ENCODE measurements at places on chromosomes 12 and 14. TPM values are rescaled to one million over a fixed set of nuclear protein-coding genes. Genes with fewer than 3 reads are reported as not detected.

- no peaks in the 10 kb centered on the region for H3K36me3 ChIP-seq
- H3K27ac ChIP-seq, result no peak overlapping the region
- no peaks in the 10 kb centered on the region for H3K27me3 ChIP-seq
- H3K4me1 ChIP-seq, result peaks cover 23% of the 10 kb centered on the region
Observed at GRCh38 chr12:89672589-89672979, 36.1 kb downstream of the ATP2B1 start.

DNA sequence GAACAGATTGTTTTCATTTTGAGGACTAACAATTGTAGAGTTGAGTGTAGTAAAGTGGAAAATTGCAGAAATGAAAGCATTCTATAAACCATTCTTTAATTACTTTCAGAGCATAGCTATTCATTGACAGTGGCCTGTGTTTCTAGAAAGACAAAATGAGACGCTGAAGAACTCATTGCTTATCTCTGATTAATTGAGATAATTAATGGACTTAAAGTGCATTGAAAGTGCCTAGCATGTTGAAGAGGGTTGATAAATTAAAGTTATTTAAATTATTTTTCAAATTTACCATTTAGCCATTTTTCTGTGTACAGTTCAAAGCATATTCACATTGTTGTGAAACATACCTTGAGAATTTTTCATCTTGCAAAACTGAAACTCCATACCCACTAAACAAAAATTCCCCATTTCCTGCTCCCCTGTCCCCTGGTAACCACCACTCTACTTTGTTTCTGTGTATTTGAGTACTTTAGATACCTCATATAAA, 57.4 kb downstream of the DAAM1 start:
- no peak for DNase-seq
- peak overlapping the region; percentile 19 for H3K27ac ChIP-seq
- peaks cover 1% of the 10 kb centered on the region for H3K36me3 ChIP-seq
- peaks cover 2% of the 10 kb centered on the region for H3K27me3 ChIP-seq

- peaks cover 32% of the 10 kb centered on the region for H3K36me3 ChIP-seq
- peaks cover 15% of the 10 kb centered on the region for H3K4me1 ChIP-seq
- H3K4me3 ChIP-seq, result no peak overlapping the region
- no peak overlapping the region for H3K27ac ChIP-seq
- no peaks in the 10 kb centered on the region for H3K27me3 ChIP-seq
- no peak for DNase-seq
Observed at GRCh38 chr14:101977311-101978071, 13.1 kb downstream of the DYNC1H1 start.

- H3K27me3 ChIP-seq, result peaks cover 48% of the 10 kb centered on the region
- no peak for DNase-seq
- no peaks in the 10 kb centered on the region for H3K4me1 ChIP-seq
- H3K4me3 ChIP-seq, result no peak overlapping the region
Observed at GRCh38 chr14:93785423-93785822, 2.9 kb downstream of the PRIMA1 start.

DNA sequence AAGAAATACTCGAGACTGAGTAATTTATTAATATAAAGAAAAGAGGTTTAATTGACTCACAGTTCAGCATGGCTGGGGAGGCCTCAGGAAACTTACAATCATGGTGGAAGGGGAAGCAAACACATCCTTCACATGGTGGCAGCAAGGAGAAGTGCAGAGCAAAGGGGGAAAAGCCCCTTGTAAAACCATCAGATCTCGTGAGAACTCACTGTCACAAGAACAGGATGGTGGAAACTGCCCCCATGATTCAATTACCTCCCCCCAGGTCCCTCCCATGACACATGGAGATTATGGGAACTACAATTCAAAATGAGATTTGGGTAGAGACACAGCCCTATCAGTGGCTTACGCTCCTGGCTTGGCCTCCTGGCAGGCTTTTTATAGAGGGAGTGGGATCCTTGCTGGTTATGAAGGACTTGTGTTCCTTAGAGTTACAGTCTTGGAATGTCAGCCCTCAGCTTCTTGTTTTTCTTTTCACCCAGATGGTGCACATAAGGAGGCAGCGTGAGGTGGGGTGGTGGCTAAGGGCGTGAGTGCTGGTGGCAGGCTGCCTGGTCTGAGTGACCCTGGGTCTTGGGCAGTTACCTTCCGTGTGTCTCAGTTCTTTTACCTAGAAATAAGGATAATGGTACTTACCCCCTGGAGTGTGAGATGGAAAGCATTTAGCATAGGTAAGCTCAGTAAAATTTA, 25.7 kb downstream of the TRAF3 start:
- H3K27me3 ChIP-seq, result no peaks in the 10 kb centered on the region
- H3K36me3 ChIP-seq, result peaks cover 17% of the 10 kb centered on the region

GRCh38 chr12:96069511-96070231, 34.3 kb upstream of the LTA4H start:
- H3K36me3 ChIP-seq, result no peaks in the 10 kb centered on the region
- H3K27ac ChIP-seq, result no peak overlapping the region
- peaks cover 27% of the 10 kb centered on the region for H3K4me1 ChIP-seq
- no peak for DNase-seq
- peaks cover 3% of the 10 kb centered on the region for H3K27me3 ChIP-seq
- no peak overlapping the region for H3K4me3 ChIP-seq

DNA sequence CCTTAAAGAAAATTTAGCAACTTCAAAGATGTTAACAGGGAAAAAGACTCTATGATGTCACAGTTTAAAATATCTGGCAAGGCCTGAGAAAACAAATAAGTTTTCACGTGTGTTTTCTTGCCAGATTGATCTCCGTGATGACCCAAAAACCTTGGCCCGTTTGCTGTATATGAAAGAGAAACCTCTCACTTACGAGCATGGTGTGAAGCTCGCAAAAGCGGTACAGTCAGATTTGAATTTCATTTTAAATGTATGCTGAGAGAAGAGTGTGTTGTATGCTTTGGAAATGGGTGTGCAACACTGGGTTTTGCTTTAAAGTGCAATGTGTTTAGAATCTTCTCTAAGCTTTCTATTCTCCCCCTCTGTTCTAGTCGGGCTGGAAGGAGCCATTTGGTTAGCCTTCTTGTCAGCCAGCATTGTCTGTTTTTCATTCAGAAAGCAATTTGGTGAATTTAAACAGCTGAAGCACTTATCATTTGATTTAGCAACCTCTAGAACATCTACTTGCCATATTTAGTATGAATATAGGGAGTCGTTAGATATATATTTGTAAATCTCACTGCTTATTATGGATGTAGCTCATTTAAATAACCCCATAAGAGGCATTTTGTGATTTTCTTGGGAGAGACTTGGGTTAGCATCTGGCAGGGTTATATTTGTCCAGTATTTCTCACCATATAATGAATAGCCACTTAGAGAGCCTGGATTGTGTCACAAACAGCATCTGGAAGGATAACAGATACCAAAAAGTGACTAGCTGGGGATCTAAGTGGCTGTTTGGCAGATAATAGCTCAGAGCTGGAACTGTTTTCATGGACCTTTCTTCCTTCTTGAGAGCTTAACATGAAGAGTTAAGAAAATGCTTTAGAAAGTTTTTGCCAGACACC, 35.5 kb downstream of the GPHB5 start:
- peaks cover 4% of the 10 kb centered on the region for H3K27me3 ChIP-seq
- H3K4me3 ChIP-seq, result no peak overlapping the region
- no peak for DNase-seq

- no peak for DNase-seq
- H3K4me1 ChIP-seq, result no peaks in the 10 kb centered on the region
- H3K27ac ChIP-seq, result no peak overlapping the region
- H3K36me3 ChIP-seq, result no peaks in the 10 kb centered on the region
Observed at GRCh38 chr12:80504389-80505163, 60.5 kb downstream of the PTPRQ start.

DNA sequence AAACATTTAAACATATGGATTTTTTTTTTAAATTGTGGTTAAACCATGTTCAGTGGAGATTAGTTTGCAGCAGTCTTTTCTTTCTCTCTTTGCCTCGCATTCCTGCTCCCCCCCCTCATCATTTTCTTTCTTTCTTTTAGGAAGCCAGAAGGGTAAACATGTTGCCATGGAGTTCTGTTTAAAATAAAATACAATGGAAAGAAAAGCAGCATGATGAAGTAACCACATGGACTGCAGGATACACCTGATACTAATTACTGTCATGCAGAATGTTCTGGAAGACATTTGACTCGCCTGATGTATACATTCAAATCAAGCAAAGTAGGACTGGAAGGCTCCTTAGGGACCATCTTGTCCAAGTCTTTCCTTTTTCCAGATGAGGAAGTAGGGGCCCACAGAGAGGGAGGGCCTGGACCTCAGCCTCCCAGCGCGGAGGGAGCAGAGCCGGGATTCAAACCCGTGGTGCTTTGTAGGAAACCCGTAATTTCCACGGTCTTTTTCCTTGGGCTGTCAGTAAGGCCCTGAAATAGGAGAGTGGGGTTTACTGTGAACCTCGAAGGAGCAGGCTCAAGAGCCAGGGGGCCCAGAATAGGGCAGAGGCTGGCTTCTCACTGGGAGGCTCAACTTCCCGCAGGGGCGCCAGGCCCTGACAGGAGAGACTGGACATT, 2.4 kb upstream of the MEG3 start:
- H3K27me3 ChIP-seq, result peaks cover 22% of the 10 kb centered on the region
- no peak overlapping the region for H3K4me3 ChIP-seq
- peaks cover 2% of the 10 kb centered on the region for H3K36me3 ChIP-seq
- H3K27ac ChIP-seq, result no peak overlapping the region

DNA sequence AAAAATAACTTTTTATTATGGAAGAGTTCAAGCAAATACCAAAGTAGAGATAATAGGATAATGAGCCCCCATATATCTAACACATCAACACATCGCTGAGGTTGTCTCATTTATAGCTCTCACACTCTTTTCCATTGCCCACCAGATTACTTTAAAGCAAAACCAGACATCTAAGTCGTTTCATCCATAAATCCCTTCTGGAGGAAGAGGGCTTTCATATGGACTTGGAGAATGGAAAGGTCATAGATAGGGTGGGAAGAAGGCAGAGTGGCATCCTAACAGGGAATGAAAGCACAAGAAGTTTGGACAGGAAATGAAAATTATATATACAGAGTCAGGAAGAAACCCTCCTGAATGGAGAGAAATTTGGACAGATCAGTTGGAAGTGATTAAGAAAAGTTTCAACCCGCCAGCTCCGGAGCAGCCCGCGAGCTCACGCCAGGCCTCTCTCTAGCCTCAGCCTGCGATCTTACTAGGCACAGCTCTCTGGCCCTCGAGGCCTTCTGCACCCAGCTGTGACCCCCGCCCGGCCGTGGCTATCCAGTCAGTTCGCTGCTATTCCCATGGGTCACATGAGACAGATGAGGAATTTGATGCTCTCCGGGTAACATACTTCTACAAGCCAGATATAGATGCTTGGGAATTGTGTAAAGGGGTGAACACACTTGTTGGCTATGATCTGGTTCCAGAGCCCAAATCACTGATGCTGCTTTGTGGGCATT, 48.4 kb upstream of the NID2 start:
- DNase-seq, result no peak
- H3K4me1 ChIP-seq, result no peaks in the 10 kb centered on the region
- no peak overlapping the region for H3K27ac ChIP-seq
- H3K36me3 ChIP-seq, result no peaks in the 10 kb centered on the region
- H3K27me3 ChIP-seq, result peaks cover 11% of the 10 kb centered on the region

- DNase-seq, result no peak
- peaks cover 21% of the 10 kb centered on the region for H3K27me3 ChIP-seq
- H3K4me3 ChIP-seq, result no peak overlapping the region
Observed at GRCh38 chr14:64855721-64856528, 23.8 kb downstream of the SPTB start.

DNA sequence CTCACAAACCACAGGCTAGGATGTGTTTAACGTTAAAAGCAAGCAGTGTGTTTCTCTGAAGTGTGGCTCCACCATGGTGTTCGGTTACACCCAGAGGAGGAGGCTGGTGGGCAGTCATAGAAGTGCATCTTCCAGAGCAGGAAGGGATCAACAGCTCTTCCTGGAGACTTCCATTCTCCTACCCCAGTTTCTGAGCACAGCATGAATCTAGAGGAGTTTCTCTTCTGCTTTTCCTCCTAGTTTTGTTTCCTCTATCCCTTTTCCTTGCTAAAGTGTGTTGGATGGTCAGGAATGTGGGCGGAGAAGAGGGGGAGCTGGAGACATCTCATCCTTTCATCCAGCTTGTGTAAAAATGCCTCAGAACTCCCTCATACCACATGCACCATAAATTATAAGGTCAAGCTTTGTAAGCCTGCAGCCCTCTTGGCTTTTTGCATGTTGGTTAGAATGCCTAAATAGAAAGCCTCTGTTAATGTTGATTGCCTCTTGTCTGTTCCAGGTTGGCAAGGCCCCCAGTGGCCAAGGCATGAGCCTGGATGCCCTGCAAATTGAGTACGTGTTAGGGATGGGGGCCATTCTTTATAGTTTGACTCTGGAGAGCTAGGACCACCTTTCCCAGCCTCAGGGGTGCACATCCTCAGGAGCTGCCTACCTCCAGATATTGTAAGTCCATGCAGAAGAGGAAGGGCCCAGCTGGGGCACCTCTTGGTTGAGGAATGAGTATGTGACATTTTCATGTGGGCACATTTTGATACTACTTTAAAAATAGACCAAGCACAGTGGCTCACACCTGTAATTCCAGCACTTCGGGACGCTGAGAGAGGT, 4.0 kb upstream of the CKAP4 start:
- H3K27me3 ChIP-seq, result peaks cover 14% of the 10 kb centered on the region
- no peak overlapping the region for H3K4me3 ChIP-seq
- no peak overlapping the region for H3K27ac ChIP-seq
- no peak for DNase-seq

DNA sequence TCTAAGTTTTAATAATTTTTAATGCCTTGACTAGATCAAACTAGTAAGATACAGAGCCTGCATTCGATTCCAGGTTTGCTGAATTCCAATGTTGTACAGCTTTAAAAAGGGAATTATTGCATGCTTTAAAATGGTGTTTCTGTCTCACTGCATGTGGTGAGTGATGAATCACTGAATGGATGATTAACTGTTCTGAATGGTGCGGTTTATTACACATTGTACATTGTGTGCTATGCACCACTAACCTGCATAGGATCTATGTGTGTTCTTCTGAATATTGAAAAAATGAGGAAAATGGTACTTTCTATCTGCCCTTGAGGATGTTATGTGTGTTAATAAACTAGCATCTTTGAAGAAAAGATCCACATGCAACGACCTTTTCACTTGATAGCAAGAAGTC, 231.7 kb downstream of the NRXN3 start:
- H3K4me3 ChIP-seq, result no peak overlapping the region
- no peak for DNase-seq
- no peaks in the 10 kb centered on the region for H3K36me3 ChIP-seq
- no peak overlapping the region for H3K27ac ChIP-seq
- H3K27me3 ChIP-seq, result no peaks in the 10 kb centered on the region

- peaks cover 6% of the 10 kb centered on the region for H3K4me1 ChIP-seq
- peaks cover 2% of the 10 kb centered on the region for H3K27me3 ChIP-seq
- H3K27ac ChIP-seq, result no peak overlapping the region
- H3K36me3 ChIP-seq, result peaks cover 1% of the 10 kb centered on the region
- no peak for DNase-seq
Observed at GRCh38 chr12:47039756-47040155, 39.7 kb upstream of the PCED1B start.

- H3K4me1 ChIP-seq, result no peaks in the 10 kb centered on the region
- no peak overlapping the region for H3K4me3 ChIP-seq
- no peaks in the 10 kb centered on the region for H3K36me3 ChIP-seq
- H3K27me3 ChIP-seq, result no peaks in the 10 kb centered on the region
Observed at GRCh38 chr12:60259225-60259624, 663.4 kb downstream of the SLC16A7 start.

The SLC4A8 gene
- 2.6 TPM for total RNA-seq

The RHOJ gene
- total RNA-seq, result not detected

The HELB gene
- 20.5 TPM for total RNA-seq

The DCAF5 gene
- 29.7 TPM for total RNA-seq

The BCAT1 gene
- total RNA-seq, result 37.3 TPM
